GM10248 (cell line): ENCODE measurements at places on chromosomes 2 and 18.

- no peak for DNase-seq
Measured at GRCh38 chr2:79711098-79711497, 198.2 kb downstream of the CTNNA2 start.

- peak; percentile 47 for DNase-seq
Measured at GRCh38 chr2:240733803-240734495, 42.3 kb downstream of the AQP12A start.

DNA sequence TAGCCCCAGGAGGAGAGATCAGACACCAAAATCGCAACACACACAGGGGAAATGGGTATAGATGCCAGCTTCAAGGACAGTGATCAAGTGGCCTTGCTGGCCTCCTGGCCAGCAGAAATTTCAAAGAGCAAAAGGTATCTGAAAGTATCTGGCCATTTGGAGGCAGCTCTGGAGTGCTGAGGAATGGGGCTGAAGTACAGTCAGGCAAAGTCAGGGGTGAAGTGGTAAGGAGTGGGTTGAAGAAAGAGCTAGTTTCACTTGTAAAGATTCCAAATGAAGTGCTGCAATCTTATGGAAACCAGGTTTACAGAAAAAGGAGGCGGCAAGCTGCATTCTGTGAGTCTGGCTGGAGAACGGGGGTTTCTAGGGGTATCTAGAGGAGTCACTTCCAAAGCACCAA is 19.2 kb upstream of the PCBP1 start:
- no peak for DNase-seq

DNA sequence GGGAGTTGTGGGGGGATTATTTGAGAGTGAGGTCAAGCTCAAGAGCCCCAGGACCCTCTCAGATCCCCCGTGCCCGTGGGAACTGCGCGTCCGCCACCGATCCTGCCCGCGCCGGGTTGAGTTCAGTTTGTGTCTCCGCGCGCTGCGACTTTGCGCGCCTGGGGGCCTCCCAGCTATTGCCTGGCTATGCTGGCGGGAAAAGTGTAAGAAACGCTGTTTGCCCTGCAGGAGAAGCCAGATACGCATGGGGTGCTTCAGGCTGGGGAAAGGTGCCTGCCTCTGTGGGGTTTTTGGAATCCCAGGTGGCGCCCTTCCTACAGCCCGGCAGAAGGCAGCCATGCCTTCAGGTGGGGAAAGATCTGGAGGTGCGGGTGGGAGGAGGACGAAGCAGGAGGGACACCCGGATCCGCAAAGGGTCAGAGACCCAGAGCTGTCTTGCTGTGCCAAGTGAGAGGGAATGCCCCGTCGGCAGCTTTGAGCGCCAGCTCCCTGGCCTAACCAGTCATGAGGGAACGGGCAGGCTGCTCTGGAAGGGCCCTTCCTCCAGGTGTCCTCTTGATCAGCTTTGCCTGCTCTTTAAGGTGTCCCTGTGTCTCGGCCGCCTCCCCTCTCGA is 22.5 kb downstream of the TEX44 start:
- DNase-seq: peak; percentile 34

GRCh38 chr2:160735696-160736095 is 242.1 kb upstream of the RBMS1 start:
- no peak for DNase-seq

DNA sequence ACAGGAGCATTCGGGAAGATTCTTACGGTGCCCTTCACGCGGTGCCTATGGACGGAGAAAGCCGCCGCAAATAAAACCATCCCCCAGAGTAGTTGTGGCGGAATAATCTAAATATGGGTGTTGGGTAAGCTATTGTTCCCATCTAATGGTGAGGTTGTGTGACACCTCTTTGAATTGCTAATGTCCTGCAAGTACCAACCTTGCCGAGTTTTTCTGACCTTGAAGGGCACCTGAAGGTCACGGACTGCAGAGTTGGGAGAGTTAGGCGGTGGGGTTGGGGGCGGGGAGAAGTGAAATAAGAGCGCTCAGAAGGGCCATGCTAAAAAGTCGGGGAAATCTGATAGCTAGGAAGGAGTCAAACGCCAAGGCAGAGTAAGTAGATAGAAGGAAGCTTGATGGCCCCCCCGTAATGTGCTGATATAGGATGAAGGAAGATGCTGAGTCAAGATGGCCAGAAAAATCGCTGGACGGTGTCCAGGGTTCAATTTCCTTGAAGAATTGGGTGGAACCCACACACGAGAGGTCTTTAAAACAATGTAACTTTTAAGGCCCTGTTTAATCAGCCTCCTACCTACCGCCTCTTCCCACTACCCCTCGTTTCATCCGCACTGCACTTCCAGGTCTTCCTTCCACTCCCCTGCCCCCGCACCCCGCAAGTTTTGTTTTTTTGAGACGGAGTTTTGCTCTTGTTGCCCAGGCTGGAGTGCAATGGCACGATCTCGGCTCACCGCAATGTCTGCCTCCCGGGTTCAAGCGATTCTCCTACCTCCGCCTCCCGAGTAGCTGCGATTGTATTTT is 600 bp downstream of the KATNAL2 start:
- peak; percentile 49 for DNase-seq

- DNase-seq: no peak
Measured at GRCh38 chr2:65215946-65216345, 11.7 kb upstream of the ACTR2 start.

DNA sequence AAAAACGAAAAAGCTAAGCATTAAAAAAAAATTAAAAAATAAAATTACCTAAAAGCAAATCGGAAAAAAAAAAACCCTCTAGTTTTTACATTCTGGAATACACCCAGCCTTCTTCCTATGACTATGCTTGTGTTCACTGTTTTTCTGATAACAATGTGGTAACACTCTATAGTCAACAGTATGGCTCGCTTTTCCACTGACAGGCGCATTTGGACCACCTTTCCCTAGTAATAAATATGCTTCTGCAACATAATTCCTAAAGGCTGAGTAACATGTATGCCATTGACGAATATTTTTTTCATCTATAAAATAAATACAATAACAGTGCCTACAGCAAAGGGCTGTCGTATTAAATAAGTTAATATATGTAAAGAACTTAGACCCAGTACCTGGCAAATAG is 27.9 kb downstream of the NOL10 start:
- no peak for DNase-seq

- no peak for DNase-seq
Measured at GRCh38 chr2:190789074-190790004, 91.3 kb upstream of the GLS start.

- DNase-seq: peak; percentile 16
Measured at GRCh38 chr2:78992807-78993517, 32.5 kb upstream of the REG3G start.

DNA sequence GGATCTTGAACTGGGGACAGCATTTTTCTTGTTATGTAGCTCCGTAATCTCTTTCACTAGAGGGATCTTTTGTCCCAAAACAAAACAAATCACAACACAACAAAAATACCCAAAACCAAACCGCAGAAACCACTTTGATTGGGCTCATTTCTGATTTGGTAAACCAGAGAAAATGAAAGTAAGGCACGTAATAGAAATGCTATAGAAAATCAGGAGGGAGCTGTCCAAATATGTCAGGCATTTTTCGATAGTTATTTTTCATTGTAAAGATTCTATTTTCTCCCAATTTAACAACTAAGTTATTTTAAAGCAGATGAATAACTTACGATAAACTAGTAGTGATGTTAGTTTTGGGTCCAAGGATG is 406.5 kb downstream of the XIRP2 start:
- DNase-seq: no peak

- DNase-seq: no peak
Measured at GRCh38 chr2:101012706-101013181, 10.7 kb downstream of the RPL31 start.

GRCh38 chr2:134238371-134238770 is 15.5 kb upstream of the MGAT5 start:
- DNase-seq: no peak

GRCh38 chr2:102826904-102827303 is 65.1 kb downstream of the TMEM182 start:
- no peak for DNase-seq

GRCh38 chr2:239339726-239340601 is 60.9 kb downstream of the HDAC4 start:
- DNase-seq: peak; percentile 52

DNA sequence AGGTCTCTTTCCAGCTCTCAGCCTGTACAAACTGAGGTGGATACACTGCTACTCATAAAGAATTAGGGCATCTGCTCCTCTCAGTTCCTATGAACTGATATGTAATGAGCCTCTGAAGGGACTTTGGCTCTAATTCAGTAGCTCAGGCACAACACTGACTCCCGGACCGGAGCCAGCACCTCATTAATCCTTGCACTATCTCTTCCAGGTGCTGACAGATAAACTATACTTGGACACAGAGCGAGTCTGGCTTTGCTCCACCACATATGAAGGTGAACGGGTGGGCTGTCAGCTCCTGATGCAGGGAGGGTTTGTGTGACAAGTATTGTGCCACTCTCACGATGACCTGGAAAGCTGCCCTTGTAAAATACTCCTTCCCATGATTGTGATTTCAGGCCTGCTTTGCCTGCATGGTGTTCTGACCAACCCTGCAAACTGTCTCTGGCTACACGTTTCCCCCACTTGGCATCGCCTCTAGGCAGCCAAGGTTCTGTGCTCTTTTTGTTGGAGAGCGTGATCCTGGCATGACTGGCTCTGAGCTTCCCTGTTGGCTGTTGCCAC is 111.6 kb upstream of the LMAN1 start:
- DNase-seq: no peak

DNA sequence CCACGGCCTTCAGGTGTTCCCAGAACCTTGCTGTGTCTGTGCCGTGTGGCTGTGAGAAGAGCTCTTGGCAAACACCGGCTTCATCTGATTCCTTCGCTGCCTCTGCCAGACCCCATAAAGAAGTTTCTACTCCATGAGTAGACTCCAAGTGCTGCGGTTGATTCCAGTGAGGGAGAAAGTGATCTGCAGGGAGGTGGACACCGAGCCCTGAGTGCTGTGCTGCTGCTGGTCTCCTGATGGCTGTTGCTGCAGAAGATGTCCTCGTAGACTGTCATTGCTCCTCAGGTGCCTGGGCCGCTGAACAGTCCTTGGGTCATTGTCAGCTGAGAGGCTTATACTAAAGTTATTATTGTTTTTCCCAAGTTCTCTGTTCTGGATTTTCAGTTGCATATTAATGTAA is 19.6 kb downstream of the ASB1 start:
- no peak for DNase-seq

DNA sequence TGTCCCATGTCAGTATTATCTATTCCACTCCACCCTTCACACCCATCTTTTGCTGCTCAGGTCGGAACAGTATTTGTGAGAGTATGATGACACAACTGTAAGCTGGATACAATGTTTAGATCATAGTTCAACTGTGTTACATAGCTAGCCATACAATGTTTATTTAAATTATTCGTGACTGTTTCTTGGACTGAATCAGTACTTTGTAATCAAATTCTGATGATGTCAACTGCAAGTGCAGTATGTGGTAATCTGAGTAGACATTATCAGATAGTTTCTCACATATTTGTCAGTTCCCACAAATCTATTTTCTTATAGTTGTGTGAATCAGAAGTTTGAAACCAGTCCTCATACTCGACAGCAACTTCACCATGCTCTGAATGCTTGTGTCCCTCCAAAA is 177.6 kb downstream of the ZNF407 start:
- DNase-seq: no peak

- no peak for DNase-seq
Measured at GRCh38 chr2:150030436-150031190, 443.0 kb upstream of the MMADHC start.

- no peak for DNase-seq
Measured at GRCh38 chr2:177342736-177343135, 49.8 kb upstream of the AGPS start.

GRCh38 chr2:179536185-179536584 is 271.6 kb upstream of the SESTD1 start:
- DNase-seq: no peak

- no peak for DNase-seq
Measured at GRCh38 chr2:220036431-220036830, 409.0 kb downstream of the SLC4A3 start.

GRCh38 chr2:160141419-160141818 is 58.7 kb downstream of the ITGB6 start:
- no peak for DNase-seq

DNA sequence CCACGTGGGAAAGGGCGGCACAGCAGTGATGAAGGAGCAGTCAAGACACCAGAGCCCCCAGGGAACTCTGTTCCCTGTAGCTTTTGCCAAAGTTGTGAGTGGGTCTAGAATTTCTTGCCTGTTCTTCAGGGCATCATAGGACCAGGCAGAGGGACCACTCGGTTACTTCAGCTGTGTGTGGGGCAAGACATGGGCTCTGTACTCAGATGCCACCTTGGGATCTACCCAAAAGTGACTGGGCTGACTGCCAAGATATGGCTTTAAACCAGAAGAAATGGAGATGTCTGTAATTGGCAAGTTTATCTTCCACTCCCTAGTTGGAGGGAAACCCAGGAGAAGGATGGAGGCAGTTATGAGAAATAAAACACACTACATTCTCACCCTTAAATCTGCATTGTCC is 29.6 kb downstream of the KCNF1 start:
- DNase-seq: no peak

DNA sequence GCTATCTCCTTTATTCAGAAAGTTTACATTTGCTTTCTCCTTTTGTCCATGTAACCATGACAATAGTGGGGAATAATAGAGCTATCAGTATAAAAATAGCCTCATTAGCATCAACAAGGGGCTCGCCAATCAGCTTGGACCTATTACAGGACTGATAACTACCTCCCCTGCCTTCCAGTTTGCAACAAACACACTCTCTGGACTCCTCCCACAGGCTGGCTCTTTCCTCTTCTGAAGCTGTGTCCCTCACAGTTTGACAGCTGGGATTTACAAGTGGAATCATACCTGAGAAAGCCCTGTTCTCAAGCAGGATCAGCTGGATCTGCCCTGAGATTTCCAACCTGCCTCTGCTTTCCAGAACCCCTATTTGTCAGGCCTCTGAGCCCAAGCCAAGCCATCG is 162.5 kb downstream of the GRB14 start:
- DNase-seq: no peak

- DNase-seq: peak; percentile 14
Measured at GRCh38 chr2:112304298-112304941, 29.0 kb downstream of the ZC3H6 start.

- peak; percentile 78 for DNase-seq
Measured at GRCh38 chr2:234544659-234545611, 48.1 kb upstream of the ARL4C start.

DNA sequence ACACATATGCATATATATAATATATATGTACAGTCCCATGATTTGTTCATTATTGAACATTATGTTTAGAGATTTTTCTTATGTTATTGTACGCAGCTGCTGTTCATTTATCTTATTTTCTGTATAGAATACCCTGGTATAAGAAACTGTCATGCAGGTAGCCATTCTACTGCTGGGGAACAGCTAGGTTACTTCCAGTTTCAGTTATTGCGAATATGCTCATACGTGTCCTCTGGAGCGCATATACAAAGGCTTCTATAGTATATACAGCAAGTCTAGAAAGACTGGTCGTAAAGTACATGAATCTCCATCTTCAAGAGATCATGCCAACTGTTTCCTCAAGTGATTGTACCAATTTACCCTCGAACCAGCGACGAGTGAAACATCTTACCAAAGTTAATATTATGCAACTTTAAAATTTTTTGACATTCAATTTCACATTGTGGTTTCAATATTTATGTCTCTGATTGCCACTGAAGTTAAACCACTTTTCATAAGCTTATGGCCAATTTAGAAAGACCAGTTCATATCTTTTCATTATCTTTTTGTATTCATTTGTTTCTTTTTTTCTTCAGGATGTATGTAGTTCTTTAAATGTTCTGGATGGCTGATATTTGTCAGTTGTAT is 53.5 kb downstream of the RDH14 start:
- DNase-seq: no peak
